ENCODE measurements at places on chromosomes 3 and 15.

GRCh38 chr3:125143982-125144652 is 68.4 kb downstream of the SLC12A8 start:
- DNase-seq: no peak

- DNase-seq: no peak
Observed at GRCh38 chr15:63225381-63225780, 36.0 kb downstream of the RAB8B start.

DNA sequence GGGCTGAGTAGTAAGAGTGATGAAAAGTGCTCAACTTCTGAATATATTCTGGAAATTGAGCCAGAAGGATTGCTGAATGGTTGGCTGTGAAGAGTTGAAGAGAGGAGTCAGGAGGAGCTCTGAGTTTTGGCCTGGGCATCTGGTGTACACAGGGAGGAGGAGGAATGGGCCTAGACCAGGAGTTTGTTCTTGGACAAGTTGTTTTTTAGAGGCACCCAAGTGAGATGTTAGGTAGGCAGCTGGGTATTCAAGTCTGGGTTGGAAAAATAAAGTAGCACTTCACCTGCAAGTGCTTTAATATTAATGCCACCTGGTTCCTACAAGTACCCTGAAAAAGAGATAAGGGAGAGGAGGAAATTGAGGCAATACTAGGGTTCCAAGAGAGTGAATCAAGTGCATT is 14.7 kb downstream of the BSN start:
- no peak for DNase-seq

DNA sequence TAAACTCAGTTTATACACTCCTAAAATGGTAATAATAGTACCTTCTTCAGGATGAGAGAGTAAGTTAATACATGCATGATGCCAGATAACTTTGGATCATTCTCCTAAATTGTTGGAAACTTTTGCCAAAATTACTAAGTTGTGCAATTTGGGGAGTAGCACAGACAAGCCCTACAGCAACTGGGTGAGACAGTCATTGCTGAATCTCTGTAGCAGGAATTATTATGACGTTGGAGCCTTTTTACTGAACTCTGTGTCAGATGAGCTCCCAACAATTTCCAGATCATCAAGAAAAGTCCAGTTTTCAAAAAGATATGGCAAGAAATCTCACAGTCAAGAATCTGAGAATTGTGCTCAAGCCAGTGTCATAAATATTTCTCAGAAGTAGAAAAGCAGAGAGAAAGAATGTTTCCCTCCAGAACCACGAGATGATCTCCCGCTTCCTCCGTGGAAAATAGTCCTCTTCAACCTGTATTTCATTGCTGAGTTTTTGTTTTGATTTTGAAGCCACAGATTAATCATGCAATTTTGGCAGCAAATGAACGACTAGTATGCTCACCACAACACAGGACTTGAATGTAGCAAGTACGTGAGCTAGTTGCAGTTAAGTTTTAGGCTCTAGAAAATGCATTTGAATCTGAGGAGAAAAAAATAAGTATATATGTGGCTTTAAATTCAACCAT is 485.4 kb downstream of the CNTN6 start:
- no peak for DNase-seq

GRCh38 chr15:74385733-74386132 is 18.3 kb upstream of the CYP11A1 start:
- no peak for DNase-seq

- DNase-seq: no peak
Observed at GRCh38 chr3:64216274-64217147, 8.8 kb downstream of the PRICKLE2 start.

GRCh38 chr3:188421151-188421821 is 267.3 kb downstream of the LPP start:
- no peak for DNase-seq

DNA sequence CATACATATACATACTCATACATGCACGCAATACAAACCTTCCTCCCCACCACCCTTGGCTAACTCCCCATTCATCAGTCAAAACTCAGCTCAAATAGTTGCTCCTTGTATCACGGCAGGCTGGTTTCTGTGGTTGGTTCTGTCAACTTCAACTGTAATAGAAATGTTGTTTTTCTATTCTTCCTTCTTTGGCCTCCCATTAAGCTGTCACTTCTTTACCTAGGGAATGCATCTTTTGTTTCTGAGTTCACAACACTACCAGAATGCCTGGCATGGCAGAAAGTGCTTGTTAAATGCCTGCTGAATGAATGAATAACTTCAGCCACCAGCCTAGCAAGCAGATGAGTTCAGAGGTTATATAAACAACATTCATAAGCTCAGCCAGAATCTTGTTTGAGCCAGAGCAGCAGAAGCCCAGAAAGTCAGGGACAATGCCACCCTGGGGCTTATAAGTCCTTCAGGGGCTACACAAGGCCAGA is 63.1 kb downstream of the B3GALNT1 start:
- DNase-seq: no peak

GRCh38 chr3:186854146-186854545 is 11.6 kb downstream of the ADIPOQ start:
- no peak for DNase-seq

GRCh38 chr3:143031327-143031726 is 30.0 kb downstream of the U2SURP start:
- DNase-seq: no peak

GRCh38 chr3:59990915-59991314 is 941.1 kb upstream of the CFAP20DC start:
- DNase-seq: no peak

DNA sequence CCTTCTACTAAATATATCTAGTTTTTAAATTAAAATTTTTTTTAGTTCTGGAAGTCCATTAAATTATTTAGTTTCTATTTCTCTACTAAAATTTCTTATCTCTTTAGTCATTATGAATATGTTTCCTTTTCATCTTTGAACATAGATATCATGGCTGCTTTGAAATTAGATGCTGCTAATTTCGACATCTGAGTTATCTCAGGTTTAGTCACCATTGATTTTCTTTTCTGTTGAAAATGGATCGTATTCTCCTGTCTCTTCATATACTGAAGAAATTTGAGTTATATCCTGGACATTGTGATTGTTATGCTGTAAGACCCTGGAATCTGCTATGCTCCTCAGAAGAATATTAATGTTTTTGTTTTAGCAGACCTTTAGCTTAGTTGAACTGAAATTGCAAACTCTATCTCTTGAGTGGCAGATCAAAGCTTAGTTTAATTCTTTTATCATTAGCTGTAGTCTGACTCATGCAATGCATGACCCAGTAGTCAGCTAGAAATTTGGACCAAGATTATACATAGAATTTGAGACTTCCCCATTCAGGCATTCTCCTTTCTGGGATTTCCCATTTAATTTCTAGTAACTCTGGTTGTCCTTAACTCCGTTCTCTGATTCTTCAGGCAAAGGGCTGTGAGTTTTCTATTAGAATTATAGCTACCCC is 439.8 kb upstream of the IL12A start:
- no peak for DNase-seq

DNA sequence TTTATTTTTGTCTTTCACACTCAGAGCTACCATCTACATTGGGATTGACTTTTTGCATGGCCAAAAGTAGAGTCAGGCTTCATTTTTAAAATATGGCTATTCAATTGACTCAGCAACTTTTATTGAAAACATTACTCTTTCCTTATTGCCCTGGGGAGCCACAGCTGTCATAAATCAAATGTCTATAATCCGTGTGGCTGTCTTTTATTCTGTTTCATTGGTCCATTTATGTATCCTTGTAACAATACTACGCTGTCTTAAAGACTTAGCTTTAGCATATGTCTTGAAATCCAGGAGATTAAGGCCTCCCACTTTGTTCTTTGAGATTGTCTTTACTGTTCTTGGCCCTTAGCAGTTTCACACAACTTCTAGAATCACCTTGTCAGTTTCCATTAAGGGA is 55.2 kb downstream of the CEMIP start:
- no peak for DNase-seq

DNA sequence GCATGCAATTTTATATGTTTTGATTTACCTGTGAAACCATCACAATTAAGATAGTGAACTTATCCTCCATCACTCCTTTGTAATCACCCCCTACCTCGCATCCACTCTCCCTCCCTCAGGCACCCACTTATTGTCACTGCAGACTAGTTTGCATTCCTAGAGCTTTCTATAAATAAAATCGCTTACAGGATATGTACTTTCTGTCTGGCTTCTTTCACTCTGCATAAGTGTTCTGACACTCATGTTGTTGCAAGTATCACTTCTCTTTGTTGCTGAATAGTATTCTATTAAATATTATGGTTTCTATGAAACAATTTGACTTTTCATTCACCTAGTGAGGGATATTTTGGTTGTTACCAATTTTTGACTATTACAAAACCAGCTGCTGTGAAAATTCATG is 139.3 kb downstream of the RSRC1 start:
- DNase-seq: no peak

- no peak for DNase-seq
Observed at GRCh38 chr3:186413615-186414415, 51.8 kb upstream of the DGKG start.

DNA sequence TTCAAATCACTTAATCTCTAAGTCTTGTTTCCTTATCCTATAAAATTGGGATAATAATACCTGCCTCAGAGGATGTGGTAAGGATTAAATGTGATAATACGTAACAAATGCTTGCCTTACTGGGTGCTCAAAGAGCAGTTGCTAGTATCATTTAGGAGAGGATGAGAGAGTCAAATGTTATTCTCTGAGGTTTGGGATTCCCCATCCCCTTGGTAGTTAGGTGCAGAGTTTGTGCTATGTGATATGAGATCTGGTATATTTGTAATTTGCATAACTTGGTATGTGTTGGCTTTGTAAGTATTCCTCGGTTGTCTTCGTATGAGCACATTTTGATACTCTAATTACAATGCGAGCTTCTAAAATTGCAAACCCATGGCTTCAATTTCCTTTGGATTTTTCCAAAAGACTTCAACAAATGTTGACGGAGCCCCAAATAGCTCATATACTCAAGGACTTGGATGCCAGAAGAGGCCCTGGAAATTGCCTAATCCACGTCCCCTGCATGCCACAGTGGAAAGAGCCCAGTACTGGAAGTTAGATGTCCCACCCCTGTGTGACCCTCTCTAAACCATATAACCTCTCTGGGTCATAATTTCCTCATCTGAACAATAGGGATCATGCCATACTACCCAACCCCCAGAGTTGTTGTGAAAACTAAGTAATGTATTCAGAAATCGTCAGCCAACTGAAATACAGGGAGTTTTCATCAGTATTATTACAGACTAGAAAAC is 85.0 kb downstream of the FBN1 start:
- DNase-seq: no peak

GRCh38 chr3:13461169-13462124 is 18.7 kb upstream of the HDAC11 start:
- DNase-seq: peak; percentile 57

DNA sequence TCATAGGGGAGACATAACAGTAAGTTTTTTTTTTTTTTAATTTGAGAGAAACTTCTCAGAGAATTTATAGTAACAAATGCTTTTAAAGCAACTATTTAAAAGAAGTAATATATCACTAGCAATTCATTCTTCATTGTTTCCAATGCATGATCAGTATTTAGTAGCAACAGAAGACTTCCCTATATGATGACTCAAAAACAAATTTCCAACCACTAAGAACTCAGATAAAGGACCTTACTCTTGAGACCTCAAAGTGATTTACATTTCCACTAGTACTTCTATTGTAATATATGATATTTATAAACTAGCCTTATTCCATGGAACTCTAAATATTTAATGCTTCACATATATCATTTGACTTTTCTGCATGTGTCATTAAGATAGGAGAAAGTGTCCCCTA is 356.3 kb downstream of the ZBTB20 start:
- no peak for DNase-seq

- DNase-seq: no peak
Observed at GRCh38 chr15:60374209-60374608, 23.6 kb downstream of the ANXA2 start.

GRCh38 chr15:25464784-25465183 is 26.0 kb upstream of the UBE3A start:
- DNase-seq: no peak

DNA sequence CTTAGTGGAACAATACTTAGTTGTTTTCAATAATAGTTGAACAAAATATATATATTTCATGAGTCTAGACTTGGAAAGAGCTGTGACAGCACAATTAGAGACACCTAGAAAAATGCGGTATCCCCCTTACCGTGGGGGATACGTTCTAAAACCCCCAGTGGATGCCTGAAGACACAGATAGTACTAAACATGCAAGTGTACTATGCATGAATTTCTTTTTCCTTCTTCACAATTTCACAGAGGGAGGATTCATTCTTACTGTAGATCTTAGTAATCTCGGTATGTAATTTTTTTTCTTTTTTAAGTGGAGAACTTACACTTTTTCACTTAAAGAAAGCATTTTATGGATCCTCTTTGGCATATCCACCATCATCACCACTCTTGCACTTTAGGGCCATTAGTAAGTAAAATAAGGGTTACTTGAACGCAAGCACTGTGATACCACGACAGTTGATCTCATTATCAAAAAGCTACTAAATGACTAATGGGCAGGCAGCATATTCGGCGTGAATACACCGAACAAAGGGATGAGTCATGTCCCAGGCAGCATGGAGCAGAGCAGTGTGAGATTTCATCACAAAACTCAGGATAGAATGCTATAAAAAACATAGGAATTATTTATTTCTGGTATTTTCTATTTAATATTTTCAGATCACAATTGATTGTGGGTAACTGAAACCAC is 72.3 kb upstream of the ZNF280D start:
- no peak for DNase-seq

- no peak for DNase-seq
Observed at GRCh38 chr3:184145751-184146270, 9.4 kb upstream of the DVL3 start.

GRCh38 chr15:70852501-70853317 is 1.2 kb downstream of the LARP6 start:
- DNase-seq: no peak

- no peak for DNase-seq
Observed at GRCh38 chr3:99970198-99970597, 144.1 kb downstream of the FILIP1L start.

DNA sequence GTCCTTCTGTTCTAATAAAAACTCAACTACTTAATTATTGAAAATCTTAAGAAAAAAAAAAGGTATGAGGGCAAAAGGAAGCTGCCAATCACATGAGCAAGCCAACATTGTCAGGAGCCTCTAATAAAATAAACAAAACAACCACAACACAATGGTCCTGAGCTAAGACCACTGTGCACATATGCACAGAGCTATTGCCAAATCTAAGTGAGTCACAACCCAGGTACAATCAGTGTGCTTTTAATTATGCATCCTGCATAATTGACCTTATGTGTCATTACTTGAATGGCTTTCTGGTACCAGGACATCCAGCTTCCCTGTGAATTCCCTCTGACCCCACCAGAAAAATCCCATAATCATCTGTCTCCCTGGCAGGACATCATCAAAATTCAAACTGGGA is 639.8 kb downstream of the MAGI1 start:
- DNase-seq: no peak

GRCh38 chr3:29099296-29099695 is 181.6 kb upstream of the RBMS3 start:
- no peak for DNase-seq

Data from activated T-helper 1 cell treated with anti-CD3 and anti-CD28 coated beads, Interleukin-2, amount 50 U/mL, for 16 hours (primary cell).